ENCODE measurements at places on chromosomes 3 and 15.

- no peak for DNase-seq
Observed at GRCh38 chr15:91517491-91518200, 335.9 kb upstream of the SLCO3A1 start.

DNA sequence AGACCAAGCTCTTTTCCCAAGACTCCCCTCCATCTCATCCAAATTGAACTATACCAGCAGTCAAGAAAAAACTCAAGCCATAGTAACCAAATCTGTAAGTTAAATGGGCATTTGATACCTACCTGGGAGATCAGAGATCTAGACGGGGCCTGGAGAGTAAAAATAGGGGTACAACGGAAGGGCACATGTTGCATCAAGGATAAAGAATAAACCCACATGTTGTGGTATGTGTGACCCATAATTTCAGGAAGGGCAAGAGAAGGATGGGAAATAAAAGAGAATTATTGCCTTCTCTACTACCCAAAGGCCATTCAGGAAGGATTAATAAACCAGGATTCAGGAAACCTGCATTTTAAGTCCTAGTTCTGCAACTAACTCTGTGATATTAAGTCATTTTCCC is 1.5 kb downstream of the TEX55 start:
- no peak for DNase-seq

DNA sequence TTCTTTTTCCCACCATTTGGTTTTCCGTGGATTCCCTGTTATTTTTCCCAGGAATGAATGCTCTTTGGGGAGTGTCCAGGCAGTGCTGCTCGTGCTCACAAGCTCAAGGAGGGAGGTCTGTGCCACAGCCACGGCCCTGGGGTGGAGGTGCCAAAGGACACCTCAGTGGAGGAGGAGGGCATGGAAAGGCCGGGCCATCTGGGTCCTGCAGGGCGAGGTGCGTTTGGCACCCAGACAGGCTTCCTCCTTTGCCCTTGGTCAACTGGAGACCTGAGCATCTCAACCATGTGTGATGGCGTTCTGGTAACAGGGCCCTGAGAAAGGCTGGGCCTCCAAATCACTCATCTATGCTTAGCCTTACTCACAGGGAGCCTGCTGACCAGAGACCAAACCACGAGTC is 25.4 kb downstream of the KY start:
- DNase-seq, result no peak

DNA sequence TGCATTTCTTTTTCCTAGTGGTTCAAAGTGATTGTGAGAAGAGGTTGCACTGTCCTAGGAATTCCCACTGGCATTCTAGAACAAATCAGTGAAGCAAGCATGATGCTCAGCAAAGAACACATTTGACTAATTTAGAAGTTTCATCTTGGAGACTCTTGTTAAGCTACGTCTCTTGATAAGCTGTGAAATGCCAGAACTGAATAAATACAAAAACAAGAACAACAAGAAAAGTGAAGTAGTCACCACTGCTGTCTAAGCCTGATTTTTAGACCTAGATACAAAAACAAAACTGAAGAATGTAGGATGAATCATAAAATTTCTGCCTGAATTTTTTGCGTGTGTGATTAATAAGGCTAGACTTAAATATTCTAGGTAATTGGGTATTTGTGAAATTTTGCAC is 1162.4 kb downstream of the TUSC7 start:
- DNase-seq, result no peak

- DNase-seq, result no peak
Observed at GRCh38 chr3:193977622-193978021, 158.3 kb upstream of the HES1 start.

DNA sequence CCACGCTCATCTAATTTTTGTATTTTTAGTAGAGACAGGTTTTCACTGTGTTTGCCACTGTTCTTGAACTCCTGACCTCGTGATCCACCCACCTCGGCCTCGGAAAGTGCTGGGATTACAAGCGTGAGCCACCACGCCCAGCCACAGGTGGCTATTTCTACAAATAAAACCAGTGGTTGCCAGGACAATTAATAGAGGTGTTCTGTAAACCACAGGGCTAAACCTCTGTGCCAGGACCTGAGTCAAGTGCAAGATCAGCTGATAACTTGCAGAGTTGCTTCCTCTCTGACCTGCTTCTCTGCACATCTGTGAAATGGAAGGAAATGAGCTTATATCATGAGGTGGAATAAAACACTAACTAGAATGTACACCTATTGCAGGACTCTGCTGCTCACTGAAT is 72.8 kb downstream of the CD200R1L start:
- no peak for DNase-seq

- DNase-seq, result no peak
Observed at GRCh38 chr3:48562367-48563095, 1.1 kb downstream of the UCN2 start.

GRCh38 chr3:37713818-37714204 is 147.9 kb upstream of the CTDSPL start:
- DNase-seq, result no peak

GRCh38 chr3:63631670-63632069 is 20.8 kb upstream of the SNTN start:
- DNase-seq, result no peak

- no peak for DNase-seq
Observed at GRCh38 chr3:99911433-99911832, 93.8 kb downstream of the CMSS1 start.

- no peak for DNase-seq
Observed at GRCh38 chr15:88695101-88695500, 56.3 kb downstream of the ISG20 start.

DNA sequence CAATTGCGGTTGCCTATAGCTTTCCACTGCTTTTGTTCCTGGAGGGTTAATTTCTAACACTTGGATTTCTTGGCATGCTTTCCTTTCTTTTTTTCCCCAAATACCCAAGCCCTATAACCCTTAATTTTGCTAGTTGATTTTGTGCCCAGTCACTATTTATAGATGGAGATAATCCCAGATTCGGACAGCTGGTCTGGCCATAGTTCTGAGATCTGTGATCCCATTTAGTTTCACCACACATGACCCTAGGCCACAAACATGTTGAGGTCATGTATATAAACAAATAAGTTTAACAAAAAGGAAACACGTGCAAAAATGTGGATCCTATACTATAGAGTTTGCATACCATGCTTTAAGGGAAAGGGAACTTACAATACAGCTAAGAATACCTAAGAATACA is 111.4 kb downstream of the ZMAT3 start:
- no peak for DNase-seq

DNA sequence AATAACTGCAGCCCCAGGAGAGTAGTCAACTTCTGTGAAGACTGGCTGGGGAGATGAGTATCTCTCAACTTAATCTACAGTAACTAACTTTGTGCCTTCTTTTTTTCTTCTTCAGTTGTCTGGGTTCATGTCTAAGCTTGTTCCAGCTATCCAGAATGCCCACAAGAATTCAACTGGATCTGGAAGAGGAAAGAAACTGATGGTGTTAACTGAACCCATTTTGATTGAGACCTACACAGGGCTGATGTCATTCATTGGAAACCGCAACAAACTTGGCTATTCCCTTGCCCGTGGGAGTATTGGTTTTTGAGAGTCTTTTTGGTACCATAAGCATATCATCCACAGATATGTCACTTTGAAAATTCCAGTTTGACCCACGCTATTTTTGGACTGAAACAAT is 148.7 kb downstream of the TPRG1 start:
- no peak for DNase-seq

DNA sequence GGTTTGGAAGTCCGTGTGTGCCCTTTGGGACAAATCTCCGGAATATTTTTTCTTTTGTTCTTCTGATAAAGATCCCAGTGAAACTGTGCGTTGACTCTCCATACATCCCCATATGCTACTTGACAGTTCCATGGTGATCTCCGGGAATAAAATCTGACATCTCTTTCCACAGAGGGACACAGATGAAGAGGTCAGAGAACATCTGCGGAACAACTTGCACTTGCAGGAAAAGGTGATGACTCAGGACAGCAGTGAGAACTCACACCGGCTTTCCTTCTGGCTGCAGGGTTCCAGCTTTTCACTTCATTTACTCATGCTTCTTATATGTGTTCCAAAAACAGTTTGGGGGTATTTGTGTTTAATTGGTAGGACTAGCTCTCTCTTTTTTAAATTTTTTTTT is 157.5 kb upstream of the CHRM5 start:
- DNase-seq, result no peak

DNA sequence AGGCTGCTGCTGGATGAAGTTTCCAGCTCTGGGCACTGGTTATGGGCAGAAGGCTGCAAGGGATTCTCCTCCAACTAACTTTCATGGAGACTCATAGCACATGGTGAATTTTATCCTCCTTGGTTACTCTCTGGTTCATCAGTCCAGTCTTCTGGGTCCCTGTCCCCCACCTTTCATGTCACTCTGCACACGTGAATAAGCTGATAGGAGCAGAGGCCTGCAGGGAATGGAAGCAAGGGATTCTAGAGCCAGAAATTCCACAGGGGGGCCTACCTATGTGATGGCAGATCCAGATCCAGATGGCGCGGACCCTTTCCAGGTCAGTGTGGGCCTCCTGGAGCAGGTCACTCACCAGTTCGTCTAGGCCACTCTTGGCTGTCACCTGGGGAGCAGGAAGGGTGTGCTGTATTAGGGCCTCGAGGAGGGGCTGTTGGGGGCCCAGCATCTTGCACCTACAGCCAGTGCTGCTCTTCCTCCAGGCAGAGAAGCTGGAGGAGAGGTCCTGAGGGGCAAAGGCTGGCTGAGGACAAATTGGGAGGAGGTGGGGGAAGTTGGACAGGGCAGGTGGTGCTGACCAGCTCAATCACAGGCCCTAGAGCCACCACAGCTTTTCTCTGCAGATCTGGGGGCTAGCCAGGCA is 30.2 kb downstream of the KY start:
- DNase-seq, result no peak

- no peak for DNase-seq
Observed at GRCh38 chr15:66770518-66771350, 68.7 kb downstream of the SMAD6 start.

GRCh38 chr15:62769604-62770003 is 272.9 kb upstream of the TPM1 start:
- no peak for DNase-seq

DNA sequence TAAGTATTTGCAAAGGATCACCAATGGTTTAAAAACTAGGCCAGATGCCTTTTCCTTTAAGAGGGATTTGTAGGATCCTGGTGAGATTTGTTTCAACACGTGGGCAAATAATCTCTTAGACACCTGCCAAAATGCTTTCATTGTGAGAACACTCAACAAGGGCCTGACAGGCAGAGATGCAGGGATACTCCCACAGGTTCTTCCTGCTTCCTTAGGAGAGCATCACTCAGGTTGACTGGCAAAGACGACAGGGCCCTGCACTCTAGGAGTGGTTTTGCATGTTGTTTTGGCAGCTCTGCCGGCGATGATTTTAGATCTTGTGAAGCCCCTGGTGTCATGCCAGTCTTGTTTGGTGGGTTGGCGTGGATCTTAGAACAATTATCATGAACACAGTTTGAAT is 184.5 kb downstream of the NR1D2 start:
- DNase-seq, result no peak

GRCh38 chr3:52572221-52572620 is 35.8 kb downstream of the UQCC5 start:
- no peak for DNase-seq

GRCh38 chr3:156793400-156793799 is 32.8 kb upstream of the LEKR1 start:
- DNase-seq, result no peak

DNA sequence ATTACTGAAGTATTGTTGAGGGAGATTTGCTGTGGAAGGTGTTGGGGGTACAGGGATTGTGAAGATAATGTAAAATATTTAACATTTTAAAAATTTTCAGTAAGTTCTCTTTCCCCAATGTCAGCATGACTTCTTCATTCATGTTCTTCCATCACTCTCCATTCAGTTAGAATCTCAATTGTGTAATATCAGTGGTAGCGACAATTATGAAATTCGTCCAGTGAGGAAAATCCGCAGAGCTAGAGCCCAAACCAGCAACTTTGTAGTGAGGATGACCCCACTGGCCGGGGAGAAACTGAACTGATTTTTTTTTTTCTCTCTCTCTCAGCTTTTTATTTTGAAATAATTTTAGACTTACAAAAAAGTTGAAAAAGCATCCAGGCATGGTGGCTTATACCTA is 171.7 kb downstream of the PGPEP1L start:
- no peak for DNase-seq

GRCh38 chr15:66747886-66748707 is 46.1 kb downstream of the SMAD6 start:
- DNase-seq, result no peak

DNA sequence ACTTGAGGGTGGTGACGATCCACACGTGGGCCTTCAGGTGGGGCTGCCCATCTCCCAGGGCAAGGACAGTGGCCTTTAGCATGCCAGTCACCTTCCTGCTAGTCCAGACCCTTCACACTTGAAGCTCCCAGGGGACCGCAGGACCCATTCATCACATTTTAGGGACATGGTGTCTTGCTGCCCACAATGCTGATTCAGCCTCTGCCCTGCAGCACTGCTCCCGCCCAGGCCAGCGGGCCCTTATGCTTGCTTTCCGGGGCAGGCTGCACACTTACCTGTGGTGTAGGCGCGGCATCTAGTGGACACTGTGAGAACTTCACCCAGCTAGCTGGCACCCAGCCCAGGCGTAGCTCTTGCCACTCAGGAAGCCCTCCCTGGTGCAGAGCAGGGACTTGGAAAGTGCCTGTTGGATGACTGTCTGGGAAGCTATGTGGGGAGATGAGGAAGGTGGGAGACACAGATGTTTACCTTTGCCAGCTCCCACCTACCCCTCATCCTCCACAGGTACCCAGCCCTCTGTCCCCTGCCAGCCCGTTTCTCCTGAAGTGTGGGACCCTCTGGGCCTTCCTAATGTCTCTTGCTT is 26.3 kb upstream of the NR2C2 start:
- DNase-seq, result peak; percentile 51

- no peak for DNase-seq
Observed at GRCh38 chr3:106327696-106328025, 458.8 kb upstream of the CBLB start.

DNA sequence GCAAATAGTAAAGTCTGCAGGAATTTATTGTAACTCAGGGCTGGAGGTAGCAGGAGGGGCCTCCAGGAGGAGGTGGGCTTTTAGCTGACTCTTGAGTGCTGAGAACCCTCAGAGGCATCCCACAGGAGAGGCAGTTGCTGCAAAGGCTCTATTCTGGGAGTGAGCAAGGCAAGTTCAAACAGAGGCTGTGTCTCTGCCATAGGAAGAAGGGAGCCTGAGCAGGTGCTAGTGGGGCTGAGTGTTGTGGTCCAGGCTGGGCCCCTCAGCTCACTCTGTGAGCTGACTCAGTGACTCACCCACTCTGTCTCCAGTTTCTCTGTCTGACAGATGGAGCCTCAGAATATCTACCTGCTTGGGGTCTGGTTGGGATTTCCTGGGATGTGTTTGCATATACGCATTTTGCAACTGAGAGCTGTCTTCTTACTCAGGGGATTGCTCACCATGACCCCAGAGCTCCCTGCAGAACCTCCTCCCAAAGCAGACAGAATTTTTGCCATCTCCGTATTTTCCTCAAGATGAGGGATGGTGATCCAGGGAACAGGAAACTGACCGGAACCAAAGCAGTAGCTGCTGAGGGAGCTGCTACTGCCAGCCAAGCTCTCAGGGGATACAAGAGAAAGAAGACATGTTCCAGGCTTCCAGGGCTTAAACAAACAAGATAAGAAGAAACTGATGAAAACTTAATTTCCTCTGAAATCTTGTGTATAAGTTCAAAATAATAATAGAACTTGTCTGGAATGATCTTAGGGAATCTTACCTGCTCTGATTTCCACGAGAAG is 13.6 kb upstream of the NOX5 start:
- DNase-seq, result no peak

GRCh38 chr3:177351757-177352158 is 154.5 kb upstream of the TBL1XR1 start:
- no peak for DNase-seq
